Activated naive CD4-positive, alpha-beta T cell treated with anti-CD3 and anti-CD28 coated beads, Interleukin-2, amount 10 ng/mL, durations not matched to agents 5 hours and 36 hours (primary cell): ENCODE measurements at places on chromosomes 6 and 20. TPM values are rescaled to one million over a fixed set of nuclear protein-coding genes. Genes with fewer than 3 reads are reported as not detected.

PI3 gene
- not detected for total RNA-seq

PNLDC1 gene
- total RNA-seq: 0.43 TPM

RAD21L1 gene
- total RNA-seq: not detected

RAE1 gene
- 31.1 TPM for total RNA-seq

DAAM2 gene
- not detected for total RNA-seq

EPB41L1 gene
- not detected for total RNA-seq

THBS2 gene
- 0.05 TPM for total RNA-seq

OR2J3 gene
- total RNA-seq: not detected

JARID2 gene
- total RNA-seq: 35.9 TPM

HLA-DRB5 gene
- 2.9 TPM for total RNA-seq

NOX3 gene
- total RNA-seq: not detected

BPHL gene
- 7.8 TPM for total RNA-seq

SYNE1 gene
- total RNA-seq: 105 TPM

TRIM10 gene
- not detected for total RNA-seq

SIRPB1 gene
- total RNA-seq: 5.4 TPM

SCGN gene
- not detected for total RNA-seq

COL20A1 gene
- not detected for total RNA-seq

CPXM1 gene
- 0.10 TPM for total RNA-seq
